ENCODE measurements at places on chromosomes 1 and 21.

GRCh38 chr1:57134803-57135202 lies 169.0 kb upstream of the C8B start:
- no peak for DNase-seq

- no peak for DNase-seq
Measured at GRCh38 chr1:25743164-25744139, 56.5 kb upstream of the SELENON start.

DNA sequence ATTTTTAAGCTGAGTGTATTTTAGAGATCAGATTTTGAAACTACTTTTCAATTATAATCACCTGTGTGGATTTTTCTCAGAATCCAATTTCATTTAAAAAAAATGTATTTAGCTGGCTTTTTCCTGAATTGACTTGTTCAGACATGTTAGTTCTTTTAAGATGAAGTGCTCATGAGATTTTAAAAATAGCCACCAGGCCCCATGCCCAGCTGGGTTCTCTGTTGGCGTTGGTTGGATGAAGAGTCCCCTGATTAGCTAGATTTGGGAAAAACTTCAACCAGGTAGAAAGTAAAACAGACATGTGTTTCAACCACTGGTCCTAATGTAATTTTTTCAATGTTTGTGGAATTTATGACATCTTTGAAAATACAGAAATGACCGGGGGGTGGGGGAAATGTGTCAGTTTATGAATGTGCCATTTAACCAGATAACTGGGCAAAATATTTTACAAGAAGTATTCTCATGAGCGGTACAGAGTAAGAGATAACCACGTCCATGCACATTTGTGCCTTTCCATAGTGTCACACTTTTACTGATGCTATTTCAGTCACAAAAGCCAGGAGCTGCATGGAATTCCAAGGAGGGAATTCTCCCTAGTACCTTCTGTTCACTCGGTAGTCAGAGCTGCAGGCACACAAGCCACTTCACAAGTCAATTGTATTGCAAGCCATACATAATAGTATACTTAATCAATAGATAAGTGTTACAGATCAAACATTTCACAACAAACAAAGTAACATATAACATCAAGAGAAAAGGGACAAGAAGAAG lies 51.1 kb downstream of the KCNK1 start:
- DNase-seq: no peak

DNA sequence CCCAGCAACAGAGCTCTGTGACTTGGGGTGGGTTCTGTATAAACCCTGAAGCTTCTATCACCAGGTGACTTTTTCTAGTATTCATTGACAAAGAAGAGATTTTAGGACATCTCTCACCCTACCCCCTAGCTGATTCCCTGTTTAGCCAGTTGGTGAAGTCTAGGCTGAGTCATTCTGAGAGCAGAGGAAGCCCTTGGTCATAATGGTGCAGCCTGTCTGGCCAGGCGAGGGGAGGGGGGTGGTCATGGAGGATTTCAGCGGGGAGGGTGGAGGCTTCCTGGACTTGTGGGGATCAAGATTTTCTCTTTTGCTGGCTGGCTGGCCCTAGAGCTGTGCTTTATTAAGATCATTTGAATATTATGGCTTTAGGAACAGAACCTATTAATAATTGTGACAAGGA lies 262.6 kb downstream of the CAMTA1 start:
- DNase-seq: no peak

GRCh38 chr1:25772692-25773245 lies 27.2 kb upstream of the SELENON start:
- DNase-seq: no peak

- no peak for DNase-seq
Measured at GRCh38 chr1:89364954-89365550, 1.2 kb downstream of the GBP6 start.

GRCh38 chr21:28758883-28759242 lies 233.8 kb downstream of the LTN1 start:
- no peak for DNase-seq

- DNase-seq: no peak
Measured at GRCh38 chr1:14602136-14602535, 3.7 kb downstream of the KAZN start.

GRCh38 chr1:58789322-58789856 lies 5.5 kb upstream of the JUN start:
- DNase-seq: no peak

DNA sequence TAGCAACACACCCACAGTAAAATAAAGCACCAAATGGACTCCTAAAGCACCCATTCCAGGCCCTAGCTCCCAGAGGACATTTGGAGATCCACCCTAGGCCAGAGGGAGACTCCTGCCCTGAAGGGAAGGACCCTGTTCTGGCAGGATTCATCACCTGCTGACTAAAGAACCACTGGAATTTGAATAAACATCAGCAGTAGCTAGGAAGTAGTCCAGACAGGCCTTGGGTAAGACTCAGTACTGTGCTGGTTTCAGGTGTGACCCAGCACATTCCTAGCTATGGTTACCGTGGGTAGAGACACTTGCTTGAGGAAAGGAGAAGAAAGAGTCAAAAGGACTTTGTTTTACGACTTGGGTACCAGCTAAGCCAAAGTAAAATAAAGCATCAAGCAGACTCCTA lies 92.7 kb upstream of the LRRC7 start:
- no peak for DNase-seq

DNA sequence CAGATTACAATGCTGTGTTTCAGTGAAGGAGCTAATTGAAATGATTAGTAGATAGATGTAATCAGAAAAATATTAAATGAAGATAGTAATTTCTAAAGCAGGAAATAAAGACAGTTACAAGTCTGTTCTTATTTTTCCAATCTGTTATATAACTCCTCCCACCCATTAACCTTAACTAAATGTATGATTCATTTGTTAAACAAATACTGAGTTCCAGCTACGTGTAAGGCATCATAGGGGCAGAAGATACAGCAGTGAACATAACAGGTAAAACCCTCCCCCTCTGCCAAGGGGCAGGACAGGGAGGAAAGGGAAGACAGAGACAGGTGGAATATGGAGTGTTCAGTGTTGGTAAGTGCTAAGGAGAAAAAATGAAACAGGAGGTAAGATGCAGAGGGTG lies at the start of gene FAM177B:
Gene FAM177B (plus strand): TSS at position 231 of the 400 bp plus-strand sequence. CDS start 9,344 bp downstream, outside the sequence.
- no peak for DNase-seq

GRCh38 chr1:235329139-235329902 lies 951 bp downstream of the GGPS1 start:
- peak; percentile 68 for DNase-seq

- no peak for DNase-seq
Measured at GRCh38 chr1:37809942-37810341, 1.9 kb upstream of the YRDC start.

- DNase-seq: no peak
Measured at GRCh38 chr1:236718328-236718727, 32.0 kb downstream of the ACTN2 start.

DNA sequence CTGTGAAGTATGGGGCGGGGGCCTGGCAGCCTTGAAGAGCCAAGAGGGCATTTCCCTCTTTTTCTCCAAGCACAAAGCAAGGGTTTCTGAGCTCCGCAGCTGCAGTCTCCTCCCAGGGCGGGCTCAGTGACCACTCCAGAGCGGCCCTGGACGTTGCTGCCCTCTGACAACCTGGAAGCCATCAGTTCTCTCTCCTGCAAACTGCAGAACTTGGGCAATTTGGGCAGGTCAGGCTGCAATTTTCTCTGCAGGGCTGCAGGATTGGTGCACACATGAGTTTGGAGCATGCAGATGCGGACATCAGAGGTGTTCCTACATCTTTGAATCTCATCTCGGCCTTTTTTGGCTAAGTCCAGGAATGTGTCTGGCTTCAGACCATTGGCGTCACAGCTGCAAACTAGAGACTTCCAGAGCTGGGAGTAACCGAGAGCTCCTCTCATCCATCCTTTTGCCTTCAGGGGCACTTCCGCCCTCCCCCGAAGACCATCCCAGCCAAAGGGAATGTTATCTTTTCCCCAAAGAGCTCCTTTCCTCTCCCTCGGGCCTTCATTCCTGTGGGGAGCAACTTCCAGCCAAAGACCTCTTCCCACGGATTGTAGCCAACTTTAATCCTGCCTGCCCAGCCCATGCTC lies 139.6 kb upstream of the WNT4 start:
- DNase-seq: no peak

DNA sequence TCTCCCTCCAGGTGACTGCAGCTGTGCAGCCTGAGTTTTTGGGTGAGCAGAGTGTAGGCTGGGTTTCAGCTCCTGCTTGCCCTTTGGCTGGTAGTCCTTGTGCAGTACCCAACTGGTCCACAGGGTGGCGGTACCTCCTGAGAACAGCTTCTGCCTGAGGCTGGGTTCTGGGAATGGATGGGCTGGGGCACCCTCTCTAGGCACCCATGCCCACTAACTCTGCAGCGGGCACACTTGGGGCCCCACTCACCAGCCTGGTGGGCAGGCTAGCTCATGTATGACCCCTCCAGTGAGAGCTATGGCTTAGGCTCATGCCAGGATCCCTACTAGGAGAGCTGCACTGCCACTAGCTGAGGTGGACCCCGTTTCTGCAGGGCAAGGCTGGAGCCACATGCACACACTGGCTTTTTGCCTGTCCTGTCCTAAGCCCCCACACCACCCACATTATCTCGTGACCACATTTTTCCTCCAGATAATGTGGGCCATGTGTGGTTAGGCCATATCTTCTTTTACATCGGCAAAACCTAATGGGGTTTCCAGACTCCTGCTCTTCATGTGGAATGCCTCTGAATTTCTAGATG lies 15.5 kb upstream of the GSTM4 start:
- peak; percentile 88 for DNase-seq

DNA sequence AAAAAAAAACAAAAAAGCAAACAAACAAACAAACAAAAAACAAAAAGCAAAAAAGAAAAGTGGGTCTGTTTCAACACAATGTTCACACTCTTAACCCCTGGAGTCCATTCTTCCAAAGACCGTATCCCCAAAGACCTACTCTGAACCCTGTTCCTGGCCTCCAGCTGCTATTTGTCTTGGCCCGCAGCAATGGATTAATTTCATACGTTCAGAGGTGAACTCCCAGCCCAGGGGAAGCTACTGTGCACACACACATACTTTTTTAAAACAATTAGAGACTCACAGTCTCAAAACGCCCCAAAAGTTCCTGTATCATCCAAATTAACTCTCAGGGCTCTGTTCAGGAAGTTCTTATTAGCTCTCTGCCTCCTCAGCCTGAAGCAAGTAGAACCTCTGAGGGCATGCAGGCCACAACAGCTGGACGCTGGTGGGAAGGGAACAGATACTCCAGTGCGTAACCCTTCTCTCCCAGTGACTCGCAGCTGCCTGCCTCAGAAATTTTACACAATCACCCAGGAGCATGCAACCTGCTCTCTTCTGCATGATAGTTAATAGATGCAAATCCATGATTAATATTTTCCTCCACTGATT lies 395.4 kb downstream of the RRAGC start:
- DNase-seq: no peak

DNA sequence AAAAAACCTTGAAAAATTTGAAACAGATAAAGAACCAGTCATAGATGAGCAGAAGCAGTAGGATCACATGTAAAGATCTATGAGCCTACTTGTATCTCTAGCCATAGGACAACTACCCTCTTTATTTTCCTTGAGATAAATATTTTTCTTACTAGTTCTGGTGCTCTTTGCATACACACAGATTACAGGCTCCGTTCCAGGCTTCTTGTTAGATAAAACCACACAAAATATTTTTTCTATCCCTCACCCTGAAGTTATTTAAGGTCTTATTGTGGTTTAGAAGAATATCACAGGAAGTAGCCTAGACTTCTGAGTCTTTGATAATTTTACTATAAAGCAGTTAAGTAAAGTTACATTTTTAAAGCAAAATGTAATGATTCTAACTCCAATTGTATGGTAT lies 512.2 kb downstream of the NEGR1 start:
- no peak for DNase-seq

DNA sequence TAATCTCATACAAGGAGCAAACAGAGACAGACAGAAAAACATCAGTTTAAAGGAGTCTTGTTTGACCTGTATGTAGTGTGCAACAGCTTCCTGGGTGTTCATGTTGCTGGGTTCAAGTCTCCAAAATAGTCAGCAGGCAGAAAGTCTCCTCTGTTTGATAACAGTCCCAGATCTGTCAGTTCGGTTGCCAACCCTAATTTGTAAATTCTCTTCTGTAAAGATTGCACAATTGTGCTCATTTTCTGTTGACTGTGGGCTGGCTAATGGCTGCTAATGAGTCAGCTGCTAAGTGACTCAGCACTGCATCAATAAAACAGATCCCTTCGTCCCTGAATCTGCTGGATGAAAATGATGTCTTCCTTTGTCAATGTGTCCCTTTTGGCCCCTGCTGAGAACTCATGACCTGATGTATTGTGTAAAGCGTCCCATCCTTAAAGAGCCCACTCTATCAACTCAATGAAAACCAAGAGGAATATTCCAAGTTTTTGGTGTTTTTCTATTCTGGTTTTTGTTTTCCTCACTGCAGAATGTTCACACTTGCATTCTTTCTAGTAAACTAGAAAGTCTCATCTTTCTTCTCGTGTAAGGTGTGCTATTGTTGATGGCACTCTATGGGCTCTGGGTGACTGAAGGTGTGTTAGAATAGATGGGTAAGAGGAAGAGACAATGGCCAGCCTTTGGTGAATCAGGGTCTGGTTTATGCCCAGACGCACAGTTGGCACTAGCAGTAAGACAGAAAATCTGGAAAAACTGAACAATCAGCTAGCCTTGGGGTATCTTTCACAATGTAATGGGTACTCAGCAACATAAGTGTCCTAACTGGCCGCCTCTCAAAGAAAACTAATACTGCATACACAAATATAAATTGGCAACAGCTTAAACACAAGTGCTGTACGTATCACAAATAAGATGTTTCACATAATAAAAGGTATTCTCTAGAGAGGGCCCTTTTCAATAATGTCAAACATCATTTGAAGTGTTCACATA lies 75.1 kb upstream of the SIPA1L2 start:
- DNase-seq: no peak

- DNase-seq: no peak
Measured at GRCh38 chr21:41011098-41011731, 156.7 kb upstream of the BACE2 start.

DNA sequence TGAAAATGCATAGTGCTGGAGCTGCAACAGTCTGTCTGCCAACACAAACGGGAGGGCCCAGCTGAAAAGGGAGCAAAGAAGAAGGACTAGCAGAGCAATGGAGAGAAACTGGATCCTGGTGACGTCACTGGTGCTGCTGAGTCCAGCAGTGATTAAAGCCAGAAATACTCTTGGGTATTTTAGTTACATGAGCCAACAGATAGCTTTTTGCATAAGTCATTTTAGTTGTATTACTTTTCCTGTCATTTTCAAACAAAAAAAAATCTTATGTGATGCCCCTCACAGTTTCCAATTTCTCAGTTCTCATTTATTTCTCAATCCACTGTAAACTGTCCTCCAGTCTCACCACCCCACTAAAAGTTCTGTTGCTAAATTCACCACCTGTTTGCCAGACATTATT lies 38.7 kb upstream of the NEK7 start:
- no peak for DNase-seq

- peak; percentile 64 for DNase-seq
Measured at GRCh38 chr1:59699227-59699847, 115.4 kb upstream of the HOOK1 start.
